T47D (cell line): ENCODE measurements at places on chromosomes 6 and 20.

DNA sequence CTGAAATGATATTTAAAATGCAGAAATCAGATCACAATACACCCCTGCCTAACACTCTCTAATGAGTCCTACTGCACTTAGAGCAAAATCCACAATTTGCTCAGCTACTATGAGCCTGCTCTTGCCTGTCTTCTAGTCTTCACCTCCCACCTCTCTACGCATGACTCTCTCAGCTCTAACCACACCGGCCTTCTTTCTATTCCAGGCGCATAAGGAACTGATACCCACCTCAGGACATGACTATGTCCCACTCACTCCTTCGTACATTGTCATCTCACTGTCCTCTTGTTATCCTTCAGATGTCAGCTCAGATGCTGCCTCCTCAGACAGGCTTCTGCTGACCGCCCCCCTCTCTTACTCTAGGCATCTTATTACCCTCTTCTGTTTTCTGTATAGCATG lies 201.0 kb upstream of the FLRT3 start:
- no peak for DNase-seq

DNA sequence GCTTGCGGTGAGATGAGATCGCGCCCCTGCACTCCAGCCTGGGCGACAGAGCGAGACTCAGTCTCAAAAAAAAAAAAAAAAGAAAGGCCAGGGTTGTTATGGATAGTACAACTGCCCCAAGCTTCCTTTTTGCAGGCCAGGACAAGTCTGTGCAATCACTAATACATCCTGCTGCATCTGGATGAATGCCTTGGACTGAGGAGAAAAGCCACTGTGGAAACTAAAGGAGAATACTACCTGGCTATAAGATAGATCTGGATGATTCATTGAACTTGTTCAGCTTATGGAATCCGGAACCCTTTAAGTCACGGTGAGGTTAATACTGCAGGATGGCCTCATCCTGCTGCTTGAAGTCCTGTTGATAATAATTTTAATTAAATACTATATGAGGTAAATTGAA lies 278.2 kb downstream of the TFAP2A start:
- DNase-seq: no peak

DNA sequence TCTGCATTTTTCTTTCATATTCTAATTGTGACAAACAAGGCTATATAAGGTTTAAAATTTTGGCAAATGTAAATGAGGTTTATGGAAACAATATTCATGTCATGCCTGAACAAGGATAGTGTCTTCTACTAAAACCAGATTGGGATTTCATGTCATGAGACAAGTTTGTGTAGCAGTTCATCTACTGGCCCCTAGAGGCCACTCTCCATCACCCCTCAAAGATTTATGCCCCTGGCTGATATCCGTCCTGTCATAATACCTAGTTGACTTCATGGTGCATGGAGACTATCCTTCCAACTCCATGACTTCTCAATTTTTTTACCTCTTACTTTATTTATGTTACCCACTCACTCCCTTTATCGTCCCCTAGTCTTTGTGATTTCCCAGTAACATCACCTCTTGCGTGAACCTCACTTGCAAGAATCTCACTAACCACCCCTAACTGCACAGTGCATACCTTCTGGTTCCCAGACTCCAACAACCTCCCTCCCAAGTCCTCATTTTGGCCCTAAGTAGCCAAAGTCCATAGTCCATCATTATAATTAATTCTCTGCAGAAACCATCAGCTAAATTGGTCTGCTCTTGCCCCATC lies 179.8 kb downstream of the TASP1 start:
- peak; percentile 58 for DNase-seq

GRCh38 chr6:73299151-73299971 lies 36.4 kb upstream of the KHDC1 start:
- DNase-seq: no peak

DNA sequence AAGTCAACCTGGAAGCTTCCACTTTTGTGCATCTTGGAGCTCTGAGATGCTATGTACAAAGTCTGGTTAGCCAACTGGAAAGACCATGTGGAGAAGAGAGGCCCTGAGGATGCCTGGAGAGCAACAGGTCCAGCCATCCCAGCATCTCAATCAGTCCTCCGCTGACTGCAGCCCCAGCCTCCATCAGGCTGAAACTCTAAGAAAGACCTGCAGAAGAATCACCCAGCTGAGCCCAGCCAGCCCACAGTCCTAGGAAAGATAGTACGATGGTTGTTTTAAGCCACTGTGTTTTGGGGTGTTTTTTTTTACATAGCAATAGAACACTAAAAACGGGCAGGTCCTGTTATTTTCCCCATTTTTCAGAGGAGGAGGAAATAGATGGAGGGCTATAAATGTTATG lies 84.0 kb downstream of the NCR2 start:
- no peak for DNase-seq

- no peak for DNase-seq
These were observed 6.8 kb downstream of the ARID1B start for GRCh38 chr6:156783958-156784357.

- peak; percentile 30 for DNase-seq
These were observed 112.3 kb downstream of the PFDN4 start for GRCh38 chr20:54320148-54320607.

GRCh38 chr6:36814249-36814648 lies 25.0 kb downstream of the CPNE5 start:
- no peak for DNase-seq
